Motor neuron (in vitro differentiated cells): ENCODE measurements at places on chromosomes 2 and 18. TPM values are rescaled to one million over a fixed set of nuclear protein-coding genes. Genes with fewer than 3 reads are reported as not detected.

LINC00305 gene
- not detected in 2 replicates for total RNA-seq

LIMS3 gene
- 0.31 and 0.38 TPM in 2 replicates for total RNA-seq

TLX2 gene
- 0.05 and 0.06 TPM in 2 replicates for total RNA-seq

EHBP1 gene
- 55.8 and 69.1 TPM in 2 replicates for total RNA-seq

PDE6D gene
- 24.3 and 25.3 TPM in 2 replicates for total RNA-seq

SCN9A gene
- total RNA-seq, result 9.1 and 11.3 TPM in 2 replicates

TEKT4 gene
- 0.24 and 0.33 TPM in 2 replicates for total RNA-seq

MC4R gene
- 62.5 and 141 TPM in 2 replicates for total RNA-seq

MC5R gene
- total RNA-seq, result 0.09 and 0.13 TPM in 2 replicates

GRCh38 chr2:32702303-32703064 lies 74.6 kb downstream of the TTC27 start:
- peak; percentile 90 for ATAC-seq

GRCh38 chr2:6011921-6012320 lies 319.7 kb downstream of the SOX11 start:
- ATAC-seq, result no peak

DNA sequence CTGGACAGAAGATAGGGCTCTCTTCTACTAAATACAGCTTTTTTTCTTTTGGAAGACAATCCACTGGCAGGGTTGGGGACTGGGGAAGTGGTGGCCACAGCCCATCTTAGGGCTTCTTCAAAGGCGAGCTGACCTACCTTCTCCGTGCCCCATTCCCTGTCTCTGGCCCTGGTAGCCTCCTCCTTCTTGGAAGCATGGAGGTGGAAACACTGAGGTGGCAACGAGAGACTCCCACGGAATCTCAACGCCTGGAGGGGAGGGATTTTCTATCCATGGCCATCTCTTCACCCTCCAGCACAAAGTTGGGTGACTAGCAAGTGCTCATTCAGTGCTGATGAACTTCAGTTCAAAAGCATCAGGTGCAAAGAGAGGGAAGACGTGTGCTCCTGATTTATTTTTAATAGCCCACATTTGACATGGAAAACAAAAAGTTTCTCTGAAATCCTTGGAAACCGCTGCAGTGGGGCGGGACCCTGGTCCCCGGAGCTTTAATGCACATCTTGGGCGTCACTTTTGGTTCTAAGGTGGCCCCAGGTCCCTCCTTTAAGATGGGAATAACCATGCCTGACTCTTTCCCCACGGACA lies 633 bp upstream of the ARMC9 start:
- ATAC-seq, result no peak

- ATAC-seq, result no peak
These were observed 98.0 kb downstream of the MYO5B start for GRCh38 chr18:50096766-50097435.

DNA sequence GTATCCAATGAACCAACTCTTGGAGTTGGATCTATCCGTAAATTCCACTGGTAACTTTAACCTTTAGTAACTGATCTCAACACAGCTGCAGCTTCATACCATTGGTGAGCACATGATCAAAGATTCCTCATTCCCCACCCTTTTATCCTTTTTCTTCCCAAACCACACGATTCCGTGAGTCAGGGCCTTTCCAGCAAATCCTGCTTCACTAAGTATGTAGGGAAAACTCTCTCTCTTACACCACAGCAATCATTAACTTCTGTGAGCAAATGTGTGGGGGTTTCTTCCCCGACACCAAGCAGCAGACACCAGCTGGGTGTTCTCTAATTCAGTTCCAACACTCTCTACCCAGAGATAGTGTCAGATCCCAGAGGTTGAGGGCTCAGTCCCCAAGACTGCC lies 23.5 kb downstream of the ELP2 start:
- ATAC-seq, result peak; percentile 89

GRCh38 chr2:241859436-241860183 lies 916 bp upstream of the PDCD1 start:
- ATAC-seq, result peak; percentile 34

DNA sequence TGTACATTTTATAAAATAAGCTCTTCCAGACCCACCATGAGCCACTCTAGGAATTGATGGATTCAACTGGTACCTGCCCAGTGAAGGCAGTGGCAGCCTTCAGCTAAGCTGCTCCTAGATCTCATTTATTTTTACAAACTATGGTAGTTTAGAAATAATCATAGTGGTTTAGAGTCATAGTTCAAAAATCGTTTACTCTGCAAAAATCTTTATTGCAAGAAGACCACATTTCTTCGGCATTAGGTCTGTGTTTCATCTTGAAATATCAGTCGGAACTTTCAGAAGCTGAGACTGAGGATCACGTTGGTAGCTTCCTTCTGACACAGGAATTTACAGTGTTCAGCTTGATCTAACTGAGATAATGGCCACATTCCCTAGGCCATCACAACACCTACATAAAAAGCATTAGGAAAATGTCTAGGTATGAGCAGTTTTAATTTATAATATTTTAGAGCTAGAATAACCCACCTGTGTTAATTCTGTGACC lies 206.2 kb upstream of the PID1 start:
- ATAC-seq, result no peak

GRCh38 chr2:216188559-216188850 lies 79.4 kb downstream of the XRCC5 start:
- ATAC-seq, result no peak

GRCh38 chr18:21241301-21242048 lies 557 bp upstream of the GREB1L start:
- peak; percentile 46 for ATAC-seq

GRCh38 chr2:204265681-204266181 lies 279.5 kb upstream of the PARD3B start:
- ATAC-seq, result peak; percentile 84

- ATAC-seq, result no peak
These were observed 345.7 kb upstream of the SPRED2 start for GRCh38 chr2:65778137-65778536.

DNA sequence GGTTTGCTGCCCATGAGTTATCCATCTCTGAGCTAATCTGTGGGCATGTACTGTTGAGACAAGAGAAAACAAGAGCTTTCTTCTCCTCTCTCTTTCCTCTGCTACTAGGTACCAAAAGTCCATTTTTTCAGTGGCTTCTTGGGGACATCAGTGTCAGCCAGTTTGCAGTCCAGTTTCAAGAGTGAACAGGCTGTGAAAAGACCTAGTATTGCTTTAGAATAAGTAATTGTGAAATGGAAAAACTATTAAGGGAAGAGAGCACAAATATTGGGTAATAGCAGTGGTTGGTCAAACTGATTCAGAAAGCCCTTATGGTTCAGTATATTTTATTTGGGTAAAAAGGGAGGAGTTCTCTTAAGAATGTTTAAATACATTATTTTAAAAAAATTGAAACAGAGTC lies 33.0 kb upstream of the MEP1B start:
- no peak for ATAC-seq

- no peak for ATAC-seq
These were observed 57.0 kb downstream of the ANKMY1 start for GRCh38 chr2:240500561-240501423.
